ENCODE measurements at places on chromosomes 4 and X.

GRCh38 chr4:8308856-8309771 lies 39.6 kb downstream of the HTRA3 start:
- peak; percentile 17 for DNase-seq

GRCh38 chr4:112515198-112516065 lies 548 bp downstream of the NEUROG2 start:
- DNase-seq = no peak

DNA sequence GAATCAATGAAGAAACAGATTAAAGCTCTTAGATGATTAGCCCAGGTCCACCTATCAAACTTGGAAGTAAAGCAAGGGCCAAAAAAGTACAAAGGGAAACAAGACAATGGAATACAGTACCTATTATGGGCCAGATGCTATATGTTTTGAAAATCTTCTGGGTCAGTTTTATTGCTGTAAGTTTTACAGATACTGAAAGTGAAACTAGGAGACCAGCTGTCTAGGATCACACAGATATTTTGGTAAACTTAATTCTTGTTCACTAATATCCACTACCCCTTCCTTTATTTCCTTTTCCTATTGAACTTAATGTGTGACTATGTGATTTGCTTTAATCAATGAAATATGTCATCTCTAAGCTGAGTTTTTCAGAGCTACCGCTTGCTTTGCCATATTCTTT lies 505.4 kb upstream of the PITX2 start:
- no peak for DNase-seq

- no peak for DNase-seq
Measured at GRCh38 chr4:140059159-140059558, 94.8 kb downstream of the MAML3 start.

GRCh38 chrX:2967584-2967983 lies 38.4 kb upstream of the ARSD start:
- DNase-seq = no peak

- no peak for DNase-seq
Measured at GRCh38 chrX:146278381-146278780, 460.8 kb downstream of the SLITRK2 start.

DNA sequence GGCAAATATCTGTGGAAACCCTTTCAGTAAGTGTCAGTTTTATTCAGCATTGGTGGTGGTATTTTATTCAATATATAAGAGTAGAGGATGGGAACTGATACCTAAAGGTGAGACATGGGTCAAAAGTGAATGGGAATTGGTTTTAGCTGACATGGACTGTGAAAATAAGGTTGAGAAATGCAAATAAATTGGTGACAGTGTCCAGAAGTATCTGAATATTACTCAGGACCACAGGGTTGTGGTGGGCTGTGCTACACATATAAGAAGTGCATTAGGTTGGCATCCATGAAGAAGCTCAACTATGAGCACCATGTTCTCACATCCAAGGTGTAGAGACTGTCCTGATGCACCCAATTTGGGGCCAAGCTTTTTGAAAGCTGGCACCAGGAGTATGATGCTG lies 45.0 kb downstream of the ETDC start:
- no peak for DNase-seq

DNA sequence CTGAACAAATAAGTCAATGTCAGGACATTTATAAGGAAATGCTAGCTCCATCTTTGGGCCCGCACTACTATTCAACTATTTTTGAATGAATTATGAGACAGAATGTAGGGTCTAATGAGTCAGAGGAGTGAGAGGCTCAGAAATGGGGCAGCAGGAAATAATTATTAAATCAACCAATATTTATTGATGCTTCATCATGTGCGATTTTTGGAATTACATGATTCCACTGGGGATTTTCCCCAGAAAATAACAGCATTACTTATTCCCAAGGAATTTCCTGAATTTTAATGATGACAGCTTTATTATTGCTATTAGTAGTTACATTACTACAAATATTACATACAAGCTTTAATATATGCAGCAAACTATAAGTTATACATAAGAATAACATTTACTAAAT lies 49.3 kb upstream of the PHF8 start:
- no peak for DNase-seq

DNA sequence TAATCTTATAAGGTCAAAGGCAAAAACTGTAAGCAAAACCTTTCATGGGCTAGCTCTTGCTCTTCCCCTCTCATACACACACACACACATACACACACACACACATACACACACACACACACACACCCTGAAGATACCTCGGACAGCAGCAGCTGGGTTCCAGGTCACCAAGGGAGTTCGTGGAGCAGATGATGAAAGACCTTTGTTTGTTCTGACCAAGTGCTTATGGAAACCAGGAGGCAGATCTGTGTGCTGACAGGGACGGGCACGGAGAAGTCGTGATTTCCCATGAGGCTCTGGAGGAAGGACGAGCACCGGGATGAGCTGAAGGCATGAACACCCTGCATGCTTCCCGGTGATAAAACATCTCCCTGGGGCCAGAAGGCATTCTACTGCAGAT lies 35.4 kb upstream of the CRMP1 start:
- no peak for DNase-seq

GRCh38 chr4:2182994-2183393 lies 58.9 kb downstream of the HAUS3 start:
- no peak for DNase-seq

DNA sequence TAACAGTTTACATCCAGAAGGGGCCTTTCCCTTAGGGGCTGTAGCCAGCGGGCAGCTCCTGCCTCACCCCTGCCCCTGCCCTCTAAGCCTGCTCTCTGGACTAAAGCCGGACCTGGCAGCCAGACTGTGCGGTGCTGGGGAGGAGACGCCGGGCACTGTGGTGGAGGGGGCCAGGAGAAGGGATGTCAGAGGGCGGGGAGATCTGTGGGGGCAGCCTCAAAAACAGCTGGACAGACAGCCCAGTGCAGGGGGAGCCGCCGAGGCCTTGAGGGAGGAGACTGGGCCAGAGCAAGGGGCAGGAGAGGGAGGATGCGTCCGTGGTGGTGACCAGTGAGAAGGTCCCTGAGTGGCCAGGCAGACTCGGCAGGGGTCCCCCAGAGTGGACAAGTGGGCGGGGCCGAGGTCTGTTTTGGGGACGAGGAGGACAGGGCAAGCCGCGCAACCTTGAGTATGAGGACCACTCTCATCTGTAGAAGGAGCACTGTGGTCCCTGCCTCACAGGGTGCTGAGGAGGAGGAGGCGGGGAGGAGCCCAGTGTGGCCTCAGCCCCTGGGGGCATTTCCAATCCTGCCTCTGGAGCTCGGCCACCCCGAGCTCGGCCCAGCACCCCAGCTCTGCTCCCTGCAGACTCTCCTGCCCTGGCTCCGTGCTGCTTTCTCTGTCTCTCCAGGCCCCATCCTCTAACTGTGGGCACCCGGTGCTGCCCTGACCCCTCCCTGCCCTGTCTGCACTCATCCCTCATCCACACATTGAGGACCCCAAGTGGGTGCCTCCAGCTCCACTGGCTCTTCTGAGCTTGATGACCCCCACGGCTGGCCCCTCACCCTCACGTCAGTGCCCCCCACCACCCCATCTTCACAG lies 59.2 kb upstream of the NKX1-1 start:
- DNase-seq = no peak

DNA sequence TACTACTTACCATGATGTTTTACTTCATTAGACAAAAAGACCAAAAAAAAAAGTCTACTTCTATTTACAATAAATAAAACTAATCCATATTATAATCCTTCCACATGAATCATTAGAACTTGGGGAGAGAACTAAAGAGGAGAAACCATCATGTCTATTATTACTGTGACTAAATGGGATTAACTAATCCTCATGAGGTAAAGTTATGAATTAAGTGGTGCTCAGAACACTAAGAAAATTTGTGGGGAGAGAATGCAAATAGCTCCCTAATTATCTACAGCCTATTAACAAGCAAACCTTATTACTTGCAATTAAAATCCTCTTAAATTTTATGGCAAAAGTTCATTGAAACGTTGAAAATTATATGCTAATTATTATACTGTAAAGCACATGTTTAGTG lies 68.8 kb downstream of the MAB21L2 start:
- DNase-seq = no peak

DNA sequence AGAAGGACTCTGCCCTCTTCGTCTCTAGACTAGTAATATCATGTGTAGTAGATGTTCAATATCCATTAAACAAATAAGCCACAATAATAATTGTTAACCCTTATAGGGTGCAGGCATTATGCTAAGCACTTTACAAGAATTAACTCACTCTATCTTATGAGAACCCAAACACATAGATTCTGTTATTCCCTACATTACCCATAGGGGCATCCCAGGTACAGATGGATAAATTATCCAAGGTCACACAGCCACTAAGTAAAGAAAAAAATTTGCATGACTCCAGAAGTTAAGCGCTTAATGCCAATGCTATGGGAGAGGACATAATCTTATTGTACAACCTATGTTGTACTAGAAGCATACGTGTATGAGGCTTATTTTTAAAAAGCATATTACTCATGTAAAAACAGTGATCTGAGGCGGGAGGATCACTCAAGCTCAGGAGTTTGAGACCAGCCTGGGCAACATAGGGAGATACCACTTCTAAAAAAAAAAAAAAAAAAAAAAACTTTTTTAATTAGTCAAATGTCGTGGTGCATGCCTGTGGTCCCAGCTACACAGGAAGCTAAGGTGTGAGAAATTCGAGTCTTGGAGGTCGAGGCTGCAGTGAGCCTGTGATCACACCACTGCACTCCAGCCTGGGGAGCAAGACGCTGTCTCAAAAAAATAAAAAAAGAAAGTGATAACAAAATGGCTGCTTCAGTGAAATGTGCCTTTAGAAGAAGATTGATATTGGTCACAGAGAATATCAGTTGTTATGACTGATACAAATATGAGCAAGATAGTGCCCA lies 13.6 kb downstream of the LDB2 start:
- no peak for DNase-seq

DNA sequence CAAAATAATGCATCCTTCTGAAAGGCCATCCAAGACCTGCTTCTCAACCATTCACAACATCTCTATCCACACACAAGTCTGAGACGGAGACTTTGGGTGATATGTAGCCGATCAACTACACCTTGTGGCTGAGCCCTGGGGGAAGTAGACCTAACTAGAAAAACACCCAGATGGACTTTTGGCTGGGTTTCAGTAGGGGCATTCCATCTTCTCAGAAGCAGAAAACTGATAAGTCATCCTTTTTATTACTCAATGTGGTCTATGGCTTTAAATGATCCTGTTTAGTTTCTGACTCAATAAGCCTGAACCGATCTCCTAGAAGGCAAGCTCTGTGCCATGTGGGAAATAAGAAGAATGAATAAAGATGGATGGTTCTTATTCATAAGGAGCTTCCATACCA lies 82.5 kb upstream of the AFF2 start:
- DNase-seq = no peak

DNA sequence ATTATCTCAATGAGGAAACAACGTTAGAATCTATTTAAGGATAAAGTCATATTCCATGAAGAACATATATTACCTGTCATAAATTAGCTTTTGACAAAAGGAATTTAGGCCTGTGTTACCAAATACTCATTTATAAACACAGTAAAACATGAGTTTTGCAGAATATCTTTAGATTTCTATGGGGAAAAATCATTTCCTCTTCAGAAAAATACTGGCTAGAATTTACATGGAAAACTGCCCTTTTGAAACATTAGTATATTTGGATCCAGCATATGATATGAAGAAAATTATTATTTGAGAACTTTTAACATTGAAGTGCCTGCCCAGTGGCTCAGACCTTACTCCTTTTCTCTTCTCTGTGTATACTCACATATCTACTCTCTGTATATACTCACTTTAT lies 131.4 kb upstream of the NEIL3 start:
- no peak for DNase-seq

DNA sequence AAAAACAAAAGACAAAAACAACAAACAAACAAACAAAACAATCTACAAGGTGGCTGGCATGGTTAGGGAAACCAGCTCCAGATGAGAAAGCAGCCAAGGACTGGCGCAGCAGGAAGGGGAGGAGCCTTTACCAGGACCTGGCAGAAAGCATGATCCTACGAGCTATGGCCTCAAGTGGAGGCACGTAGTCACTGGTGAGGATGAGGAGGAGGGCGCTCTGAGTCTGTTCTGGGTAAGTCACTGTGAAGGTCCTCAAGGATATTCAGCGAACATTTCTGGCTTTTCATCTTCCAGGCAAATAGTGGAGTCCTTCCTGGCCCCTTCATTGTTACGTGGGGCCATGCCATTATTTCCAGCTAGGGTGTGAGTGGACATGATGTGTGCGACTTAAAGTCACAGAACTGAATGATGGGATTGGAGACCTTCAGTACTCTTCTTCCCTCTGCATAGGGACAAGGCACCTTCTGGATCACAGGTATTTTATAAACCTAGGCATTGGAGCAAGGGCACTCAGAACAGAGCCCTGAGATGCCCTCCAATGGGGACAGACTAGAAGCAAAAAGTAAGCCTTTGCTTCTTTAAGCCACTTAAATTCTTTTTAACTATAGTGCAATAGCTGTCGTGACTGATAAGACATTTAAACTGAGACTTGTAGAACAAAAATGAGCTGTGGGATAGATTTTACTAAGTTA lies 771.3 kb downstream of the RAB28 start:
- no peak for DNase-seq

- no peak for DNase-seq
Measured at GRCh38 chr4:47054130-47054529, 22.8 kb downstream of the GABRB1 start.

GRCh38 chr4:102345795-102346100 lies 466 bp upstream of the SLC39A8 start:
- no peak for DNase-seq

DNA sequence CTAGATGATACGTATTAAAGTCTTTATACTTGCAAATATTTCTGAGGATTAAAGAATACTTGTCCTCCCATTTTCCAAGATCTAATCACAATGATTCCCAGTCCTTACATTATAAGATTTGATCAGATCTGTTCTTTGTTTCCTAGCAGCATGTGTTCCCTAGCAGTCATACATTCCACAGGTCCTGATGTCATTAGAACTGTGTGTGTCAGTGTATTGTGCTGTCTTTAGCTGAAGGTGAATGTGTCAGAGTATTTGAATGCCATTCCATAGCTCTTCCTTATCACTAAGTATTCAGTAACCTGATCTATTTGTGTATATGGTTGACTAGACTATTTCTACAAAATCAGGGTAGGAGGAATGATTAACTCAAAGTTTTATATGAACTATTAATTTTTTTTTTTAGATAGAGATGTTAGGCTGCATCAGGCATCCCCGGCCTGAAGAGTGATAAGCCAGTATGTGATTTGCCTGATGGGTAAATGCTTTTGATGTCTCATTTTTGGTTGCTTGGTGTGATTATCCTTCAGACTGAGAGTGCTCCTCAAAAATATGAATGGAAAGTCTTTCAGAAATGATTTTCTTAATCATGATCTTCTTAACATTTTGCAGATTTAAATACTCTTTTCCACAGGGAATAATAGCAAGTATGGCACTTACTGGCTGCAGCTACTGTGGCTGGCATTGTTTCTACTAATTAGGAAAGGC lies 4.4 kb downstream of the ADGRL3 start:
- DNase-seq = no peak

DNA sequence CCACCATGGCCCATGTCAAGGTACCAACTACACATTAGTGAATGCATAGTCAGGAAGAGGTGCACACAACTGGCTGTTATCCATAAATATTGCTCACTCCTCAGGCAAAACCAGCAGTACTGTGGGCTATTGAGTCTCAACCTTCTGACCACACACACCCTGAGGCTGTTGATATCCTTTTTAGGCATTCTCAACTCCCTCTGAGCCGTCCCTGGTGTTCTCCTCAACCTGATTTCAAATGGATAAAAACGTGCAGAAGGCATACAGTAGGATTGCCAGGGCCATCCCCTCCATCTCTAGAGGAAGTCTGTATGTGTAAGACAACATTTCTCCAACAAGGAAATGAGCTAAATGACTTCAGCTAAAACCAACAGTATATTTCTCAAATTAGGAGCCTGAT lies 98.7 kb upstream of the KLHL13 start:
- DNase-seq = no peak

- no peak for DNase-seq
Measured at GRCh38 chrX:64176876-64177275, 28.6 kb downstream of the AMER1 start.
